ENCODE measurements at places on chromosomes 7 and 10. TPM values are rescaled to one million over a fixed set of nuclear protein-coding genes. Genes with fewer than 3 reads are reported as not detected.

DNA sequence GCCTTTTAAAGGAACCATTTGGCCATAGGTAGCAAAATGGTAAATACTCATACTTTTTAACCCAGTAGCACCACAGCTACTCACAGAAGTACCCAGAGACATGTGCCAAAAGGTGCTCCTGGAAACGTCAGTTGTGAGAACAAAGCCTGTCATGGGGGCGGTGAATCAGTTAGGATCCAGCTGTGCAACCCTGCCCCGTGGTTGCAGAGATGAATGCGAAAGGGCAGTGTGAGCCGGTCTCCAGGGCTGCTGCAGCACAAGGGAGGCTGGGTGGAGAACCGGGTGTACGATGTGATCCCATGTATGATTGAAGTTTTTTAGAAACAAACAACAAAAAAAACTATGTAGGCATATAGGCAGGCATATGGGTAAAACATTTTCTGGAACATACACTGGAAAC lies 1.3 kb upstream of the LRRC18 start:
- DNase-seq: no peak

GRCh38 chr10:8060704-8061121 lies 6.2 kb downstream of the GATA3 start:
- DNase-seq: no peak

- DNase-seq: no peak
These were observed 758.7 kb downstream of the CNTNAP2 start for GRCh38 chr7:146875237-146875785.

GRCh38 chr10:51527522-51528219 lies 171.7 kb downstream of the CSTF2T start:
- no peak for DNase-seq

The PRKAR2B gene
- 3.8 TPM for polyA plus RNA-seq

DNA sequence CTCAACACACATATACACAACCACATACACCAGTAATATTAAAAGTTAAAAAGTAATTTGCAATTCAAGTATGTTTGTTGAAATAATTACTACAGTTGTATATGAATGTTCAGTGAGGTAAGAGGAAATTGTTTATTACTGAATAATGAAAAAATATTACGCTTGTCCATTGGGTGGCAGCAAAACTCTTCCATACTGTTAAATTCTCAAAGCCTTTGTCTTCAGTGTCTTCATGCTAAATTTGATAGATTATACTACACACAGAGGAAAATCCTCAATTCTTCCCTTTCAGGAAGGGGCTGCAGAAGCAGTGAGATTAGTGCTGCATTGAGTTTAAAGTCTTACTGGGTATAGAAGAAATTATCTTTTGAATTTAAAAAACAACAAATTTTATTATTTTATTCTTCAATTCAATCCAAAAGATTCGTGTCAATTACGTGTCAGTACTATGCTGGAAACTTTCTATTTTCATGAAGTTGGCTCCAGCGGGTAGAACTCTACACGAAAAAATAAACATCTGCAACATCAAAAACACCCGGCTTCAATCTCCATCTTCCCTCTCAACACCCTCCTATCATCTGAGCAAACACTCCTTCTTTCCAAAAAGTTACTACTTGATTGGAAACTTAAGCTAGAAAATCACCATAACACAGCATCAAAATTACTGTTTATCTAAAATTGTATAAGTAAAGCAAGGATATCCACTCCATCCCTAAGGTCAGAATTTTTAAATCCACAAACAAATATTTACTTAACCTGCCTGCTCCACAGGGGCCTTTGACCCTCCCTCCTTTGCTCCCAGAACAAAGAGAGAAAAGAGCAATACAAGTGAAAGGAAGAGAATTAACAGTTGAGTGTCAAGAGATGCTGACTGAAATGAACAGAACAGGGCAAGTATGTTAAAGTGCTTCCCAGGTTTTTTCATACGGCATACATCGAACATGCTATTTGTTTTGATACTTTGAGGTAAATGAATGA lies 37.0 kb upstream of the TES start:
- peak; percentile 43 for DNase-seq

The MTURN gene
- polyA plus RNA-seq: 80.0 TPM

GRCh38 chr10:49365675-49366415 lies 30.0 kb downstream of the DRGX start:
- no peak for DNase-seq
